ENCODE measurements at places on chromosomes 1 and 21.

DNA sequence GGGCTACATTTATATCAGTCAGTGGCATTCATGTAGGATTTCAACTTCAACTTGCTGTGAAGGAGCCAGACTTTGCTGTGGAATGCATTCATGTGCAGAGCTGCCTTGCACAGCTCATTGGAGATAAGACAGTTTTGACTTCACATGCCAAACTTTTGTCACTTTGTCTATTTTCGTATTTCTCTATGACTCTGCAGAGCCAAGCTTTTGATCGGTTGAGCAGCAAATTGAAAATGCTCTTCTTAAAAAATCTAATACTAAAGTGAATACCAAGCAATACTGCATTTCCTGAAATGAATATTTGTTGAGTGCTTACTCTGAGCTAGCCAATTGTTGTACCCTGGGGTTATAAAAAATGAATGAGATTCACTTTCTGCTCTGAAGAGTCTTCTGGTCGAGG lies 388.7 kb downstream of the ST6GALNAC3 start:
- DNase-seq: no peak

- DNase-seq: no peak
Measured at GRCh38 chr1:63907051-63907450, 133.2 kb downstream of the ROR1 start.

- DNase-seq: no peak
Measured at GRCh38 chr1:155073377-155074242, 5.0 kb upstream of the EFNA3 start.

DNA sequence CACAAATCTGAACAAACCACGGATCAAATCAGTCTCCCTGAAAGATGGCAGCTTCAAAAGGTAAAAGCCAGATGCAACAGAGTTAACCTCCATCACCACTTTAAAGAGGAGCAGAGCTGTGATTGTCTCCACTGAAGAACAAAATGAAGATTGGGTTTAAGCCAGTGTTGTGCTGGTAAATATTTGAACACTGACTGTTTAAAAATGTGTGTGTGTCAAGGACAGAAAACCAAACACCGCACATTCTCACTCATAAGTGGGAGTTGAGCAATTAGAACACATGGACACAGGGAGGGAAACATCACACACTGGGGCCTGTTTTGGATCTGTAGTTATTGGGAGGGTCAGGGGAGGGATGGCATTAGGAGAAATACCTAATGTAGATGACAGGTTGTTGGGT lies 83.9 kb downstream of the ST6GALNAC5 start:
- DNase-seq: no peak

DNA sequence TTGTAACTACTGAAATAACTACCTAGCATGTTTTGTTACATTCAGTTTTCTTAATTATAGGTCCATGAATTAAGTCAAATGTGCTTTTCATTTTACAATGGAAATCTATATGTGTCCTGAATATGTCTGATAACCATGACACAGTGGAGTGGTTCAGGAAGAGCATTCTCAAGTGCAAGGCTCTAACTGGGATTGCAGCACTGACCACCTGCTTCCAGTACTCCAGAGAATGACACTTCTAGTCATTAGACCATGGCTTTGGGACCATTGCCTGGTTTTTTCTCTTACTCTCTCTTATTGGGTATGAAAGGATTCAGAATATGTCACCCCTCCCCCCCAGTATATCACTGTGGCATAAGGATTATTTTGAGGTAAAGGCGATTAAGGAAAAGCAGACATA lies 204.9 kb upstream of the CACYBP start:
- no peak for DNase-seq

DNA sequence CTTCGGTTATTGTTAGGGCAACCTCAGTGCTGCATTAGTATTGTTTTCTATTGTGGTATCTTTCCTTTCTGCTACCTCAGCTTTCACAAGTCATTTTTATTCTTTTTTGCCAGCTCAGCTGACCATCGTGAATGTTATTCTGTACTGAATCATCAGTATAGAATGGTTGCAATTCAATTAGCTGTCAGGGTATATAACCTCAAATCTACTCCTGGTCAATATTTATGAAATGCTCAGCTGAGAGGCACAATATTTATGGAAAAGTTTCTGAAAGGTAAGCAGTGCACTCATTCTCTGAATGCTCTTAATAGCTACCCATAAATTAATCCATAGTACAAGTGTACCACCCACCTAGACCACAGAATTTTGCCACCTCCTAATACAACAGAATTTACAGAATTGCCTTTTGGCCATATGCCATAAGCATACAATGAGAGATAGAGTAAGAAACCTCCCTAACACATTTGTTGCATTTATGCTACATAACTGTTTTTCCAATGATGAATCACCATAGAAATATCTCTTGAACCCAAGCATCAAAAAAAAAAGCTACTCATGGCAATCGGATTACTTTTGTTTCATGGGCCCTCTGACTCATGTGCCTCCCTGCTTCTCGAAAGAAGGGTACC lies 732.6 kb upstream of the CHRM3 start:
- DNase-seq: no peak

DNA sequence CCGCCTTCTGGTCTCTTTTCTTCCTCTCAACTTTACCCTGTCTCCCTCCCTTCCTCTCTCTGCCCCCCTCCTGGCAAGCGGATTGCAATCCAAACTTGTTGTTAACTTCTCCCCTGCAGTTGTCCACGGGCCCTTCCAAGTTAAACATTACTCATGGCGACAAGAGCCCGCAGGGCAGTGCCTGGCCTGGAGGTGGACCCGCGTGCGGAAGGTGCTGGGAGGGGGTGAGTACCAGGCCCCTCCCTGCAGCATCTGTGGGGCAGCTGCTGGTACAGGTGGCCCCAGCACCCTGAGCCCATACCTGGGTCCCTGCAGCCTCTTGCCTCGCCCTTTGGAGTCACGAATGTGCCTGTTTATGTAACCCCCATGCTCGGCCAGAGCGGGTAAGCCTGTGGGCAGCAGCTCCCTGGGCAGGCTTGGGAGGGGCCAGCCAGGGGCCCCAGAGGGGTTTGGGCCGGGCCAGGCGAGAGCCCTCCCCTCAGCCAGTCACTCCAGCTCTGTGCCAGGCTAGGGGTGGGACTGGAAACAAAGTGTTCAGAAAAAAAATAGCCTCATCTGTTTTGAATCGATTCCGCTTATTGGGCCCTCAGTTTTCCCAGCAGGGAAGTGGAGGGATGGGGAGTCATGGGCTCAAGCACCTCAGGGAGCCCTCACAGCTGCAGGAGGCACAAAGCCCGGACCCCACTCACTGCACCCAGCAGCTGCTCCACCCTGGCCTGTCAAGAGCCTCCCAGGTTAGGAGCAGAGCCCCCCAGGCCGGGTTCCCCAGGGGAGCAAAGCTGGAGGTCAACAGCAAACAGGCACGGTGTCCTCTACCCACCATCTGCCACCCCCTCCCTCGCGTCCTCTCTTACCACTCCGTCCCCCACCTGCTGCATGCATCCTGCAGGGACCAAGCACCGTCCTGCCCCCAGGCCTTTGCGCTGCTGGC lies 14.0 kb upstream of the FAAP20 start:
- no peak for DNase-seq

- no peak for DNase-seq
Measured at GRCh38 chr1:228387321-228387720, 19.3 kb downstream of the TRIM11 start.

GRCh38 chr1:67586596-67586995 lies 98.4 kb upstream of the GADD45A start:
- DNase-seq: no peak

- no peak for DNase-seq
Measured at GRCh38 chr1:97758541-97759057, 162.2 kb downstream of the DPYD start.

DNA sequence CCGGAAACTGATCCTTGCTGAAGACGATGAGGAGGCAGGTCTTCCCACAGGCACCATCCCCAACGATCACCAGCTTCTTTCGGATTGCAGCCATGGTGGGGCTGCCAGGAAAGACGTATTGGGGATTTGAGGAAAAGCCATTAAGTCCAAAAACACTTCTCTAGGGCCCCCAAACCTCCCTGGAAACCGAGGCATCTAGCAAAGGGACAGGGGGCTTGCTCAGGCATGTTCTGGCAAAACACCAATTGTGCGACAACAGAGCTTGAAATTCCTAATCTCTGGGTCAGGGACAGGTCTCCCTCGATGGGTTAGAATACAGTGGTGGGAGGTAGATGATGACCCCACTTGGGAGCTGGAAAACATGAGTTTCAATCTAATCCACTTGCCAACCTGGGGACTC lies 3.2 kb downstream of the RHOC start:
- no peak for DNase-seq

- no peak for DNase-seq
Measured at GRCh38 chr1:217495249-217495648, 135.6 kb downstream of the GPATCH2 start.

- no peak for DNase-seq
Measured at GRCh38 chr1:8191474-8191873, 126.4 kb upstream of the SLC45A1 start.

DNA sequence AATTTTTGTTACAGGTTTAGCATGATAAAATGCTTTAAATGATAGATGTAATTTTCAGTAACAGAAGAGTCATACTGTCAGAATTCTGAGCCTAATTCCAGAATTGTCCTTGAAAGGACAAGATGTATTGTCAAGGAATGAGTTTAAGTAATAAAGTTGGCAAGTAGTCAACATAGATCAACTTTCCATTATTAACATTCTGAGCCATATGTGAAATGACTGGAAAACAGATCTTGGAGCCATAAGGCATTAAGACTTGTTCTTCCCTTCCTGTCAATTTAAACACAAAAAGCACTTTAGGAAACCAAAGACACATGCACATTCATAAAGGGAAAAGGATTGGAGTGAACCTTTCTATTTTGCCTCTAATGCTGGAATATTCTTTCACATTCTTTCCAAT lies 107.0 kb downstream of the ODF2L start:
- DNase-seq: no peak

DNA sequence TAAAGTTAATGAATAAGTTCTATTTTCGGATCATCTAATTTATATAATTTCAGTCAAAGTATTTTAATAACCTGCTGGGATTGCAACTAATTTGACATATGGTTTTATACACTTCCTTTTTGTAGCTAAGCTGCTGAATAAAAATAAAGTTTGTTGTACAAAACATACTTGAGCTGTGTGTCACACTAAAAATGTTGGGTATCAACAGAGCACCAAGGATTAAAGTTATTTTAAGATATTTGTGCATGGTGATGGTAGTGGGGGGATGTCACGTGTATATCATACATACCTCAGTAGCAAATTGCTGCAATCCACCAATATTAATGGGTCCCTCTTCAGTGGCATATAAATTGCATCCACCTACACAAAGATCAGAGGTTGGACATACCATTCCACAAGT lies 199.6 kb downstream of the DPYD start:
- DNase-seq: no peak

GRCh38 chr21:44466351-44466954 lies 11.1 kb downstream of the LRRC3 start:
- no peak for DNase-seq

- no peak for DNase-seq
Measured at GRCh38 chr1:217272385-217272784, 358.5 kb downstream of the GPATCH2 start.

DNA sequence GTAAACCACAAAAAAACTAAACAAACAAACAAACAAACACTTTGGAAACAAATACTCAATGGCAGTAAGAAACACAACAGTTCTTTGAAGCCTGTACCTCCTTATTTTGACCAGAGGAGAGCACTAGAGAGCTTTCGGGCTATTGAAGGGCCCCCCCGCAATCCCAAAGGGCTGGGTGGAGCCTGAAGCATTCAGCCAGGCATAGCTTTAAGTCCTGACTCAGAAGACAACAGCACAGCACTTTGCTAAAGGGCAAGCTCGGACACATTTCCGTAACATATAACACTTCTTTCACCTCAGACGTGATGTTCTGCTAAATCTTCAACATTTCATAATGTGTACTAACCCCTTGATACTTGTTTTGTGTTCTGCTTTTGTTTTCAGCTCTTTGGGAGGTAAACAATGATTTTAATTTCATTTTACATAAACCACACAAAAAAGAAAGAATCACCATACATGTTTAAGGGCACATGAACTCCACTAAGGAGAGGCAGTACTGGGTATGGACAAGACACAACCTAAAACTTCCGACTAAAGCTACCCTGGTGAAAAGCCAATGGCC lies 9.7 kb upstream of the SHCBP1L start:
- peak; percentile 11 for DNase-seq

DNA sequence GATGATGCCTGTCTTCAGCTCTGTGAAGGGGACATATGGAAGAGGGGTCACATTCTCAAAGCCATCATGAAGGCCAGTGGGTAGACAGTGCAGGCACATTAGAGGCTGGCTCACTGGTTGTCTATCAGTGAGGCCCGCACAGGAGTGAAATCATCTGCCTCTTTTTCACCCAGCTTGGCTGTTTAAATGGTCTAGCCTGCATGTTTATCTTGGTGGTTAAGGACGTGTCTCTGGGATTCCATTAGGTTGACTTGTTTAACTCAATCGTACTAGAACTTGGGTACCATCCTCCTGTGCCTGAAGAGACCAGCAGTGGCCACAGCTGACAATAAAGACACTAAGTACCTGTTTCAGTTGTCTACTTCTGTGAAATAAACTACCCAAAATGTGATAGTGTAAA lies 219.3 kb downstream of the PLPP3 start:
- DNase-seq: no peak

GRCh38 chr1:30242722-30243457 lies 480.5 kb downstream of the MATN1 start:
- no peak for DNase-seq

- no peak for DNase-seq
Measured at GRCh38 chr1:205271277-205271676, 43.5 kb downstream of the TMCC2 start.

DNA sequence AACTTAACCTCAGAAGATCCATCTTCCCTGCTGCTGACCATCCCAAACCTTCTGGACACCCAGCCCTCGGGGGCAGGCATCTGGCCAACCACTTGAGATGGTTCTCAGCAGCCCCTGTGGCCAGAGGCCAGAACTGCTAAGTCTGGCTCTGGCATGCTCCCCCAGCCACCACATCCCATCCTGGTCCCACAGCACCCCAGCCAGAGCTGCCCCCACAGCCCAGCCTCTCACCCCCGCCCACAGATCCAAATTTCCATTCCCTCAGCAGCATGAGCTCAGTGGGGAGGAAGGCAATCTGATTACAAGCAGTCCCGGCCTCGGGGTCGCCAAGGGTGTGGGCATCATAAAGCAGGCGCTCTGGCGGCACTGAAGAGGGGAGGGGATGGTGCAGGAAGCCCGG lies 45.6 kb downstream of the GLIS1 start:
- DNase-seq: no peak

GRCh38 chr1:154879038-154879421 lies 8.9 kb upstream of the KCNN3 start:
- DNase-seq: no peak

- no peak for DNase-seq
Measured at GRCh38 chr1:1101503-1101902, 14.4 kb downstream of the C1orf159 start.

GRCh38 chr1:2824999-2825398 lies 23.5 kb upstream of the TTC34 start:
- no peak for DNase-seq

GRCh38 chr1:185244015-185244747 lies 72.9 kb downstream of the IVNS1ABP start:
- peak; percentile 40 for DNase-seq

GRCh38 chr1:40352126-40352525 lies 21.4 kb upstream of the SMAP2 start:
- DNase-seq: no peak

GRCh38 chr1:19234224-19234623 lies 17.1 kb downstream of the EMC1 start:
- DNase-seq: no peak

Data from activated naive CD8-positive, alpha-beta T cell treated with anti-CD3 and anti-CD28 coated beads, Interleukin-2, amount 50 U/mL, for 24 hours (primary cell).